Stimulated activated CD4-positive, alpha-beta T cell treated with anti-CD3 and anti-CD28 coated beads, Interleukin-1b, Interleukin-23, amount 100 ng/mL, for 48 hours (primary cell): ENCODE measurements at places on chromosomes 5 and 9.

DNA sequence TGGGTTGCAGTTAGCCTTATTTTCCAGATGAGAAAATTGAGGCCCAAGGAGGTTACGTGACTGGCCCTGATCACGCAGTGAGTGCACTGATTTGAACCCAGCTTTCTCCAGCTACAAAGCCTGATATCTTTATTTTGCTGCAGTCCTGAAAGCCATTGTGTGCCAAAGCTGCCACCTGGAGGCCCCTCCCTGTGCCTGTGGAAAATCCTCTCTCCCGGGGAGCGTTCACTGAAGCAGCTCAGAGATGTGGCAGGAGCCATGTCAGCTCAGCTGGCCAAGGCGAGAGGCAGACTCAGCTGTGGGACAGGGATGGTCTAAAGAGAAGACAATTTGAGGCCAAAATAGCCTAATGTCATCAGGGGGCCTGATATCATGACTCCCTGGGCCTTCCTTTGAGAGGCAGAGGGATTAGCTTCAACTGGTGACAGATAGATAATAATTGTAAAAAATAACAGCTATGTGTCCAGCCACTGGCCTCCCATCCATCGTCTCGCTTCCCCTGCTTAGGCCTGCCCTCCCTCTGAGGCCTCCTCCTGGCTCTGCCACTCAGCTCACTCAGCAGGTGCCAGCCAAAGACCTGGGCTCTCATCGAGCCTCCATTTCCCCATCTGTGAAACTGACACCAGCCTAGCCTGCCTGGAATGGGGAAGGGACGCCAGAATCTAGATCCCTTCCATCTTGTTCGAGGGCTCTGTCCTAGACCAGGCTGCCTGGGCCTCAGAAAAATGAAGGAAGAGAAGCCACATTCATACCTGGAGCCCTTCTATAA, 74.3 kb upstream of the GGTA1 start:
- DNase-seq, result no peak

DNA sequence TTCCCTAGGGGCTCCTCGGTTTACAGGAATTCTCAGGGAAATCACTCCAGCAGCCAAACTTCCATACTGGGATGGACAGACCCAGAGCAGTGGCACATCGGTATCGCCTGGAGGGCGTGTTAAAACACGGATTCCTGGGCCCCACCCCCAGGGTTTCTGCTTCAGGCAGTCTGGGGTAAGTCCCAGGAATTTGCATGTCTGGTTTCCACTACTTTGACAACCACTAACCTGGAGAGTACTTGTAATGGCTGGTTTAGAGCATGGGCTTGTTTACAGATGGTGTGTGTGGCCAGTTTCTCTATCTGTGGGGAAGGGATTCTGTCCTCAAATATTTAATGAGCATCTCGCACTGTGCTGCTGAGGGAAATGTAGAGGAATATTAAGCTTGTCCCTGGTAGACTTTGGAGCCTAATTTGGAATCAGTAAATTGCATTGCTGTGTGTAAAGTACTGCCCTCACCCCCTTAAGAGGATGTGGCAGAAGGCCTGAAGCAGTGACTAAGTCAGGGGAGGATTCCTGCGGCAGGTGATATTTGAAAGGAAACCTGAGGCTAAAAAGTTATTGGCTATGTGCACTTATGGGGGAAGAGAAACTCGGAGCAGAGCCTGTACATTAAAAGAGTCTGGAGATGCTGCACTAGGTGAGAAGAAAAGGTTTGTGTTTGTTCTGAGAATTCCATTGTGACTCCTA, 18.6 kb upstream of the TJP2 start:
- DNase-seq, result no peak

DNA sequence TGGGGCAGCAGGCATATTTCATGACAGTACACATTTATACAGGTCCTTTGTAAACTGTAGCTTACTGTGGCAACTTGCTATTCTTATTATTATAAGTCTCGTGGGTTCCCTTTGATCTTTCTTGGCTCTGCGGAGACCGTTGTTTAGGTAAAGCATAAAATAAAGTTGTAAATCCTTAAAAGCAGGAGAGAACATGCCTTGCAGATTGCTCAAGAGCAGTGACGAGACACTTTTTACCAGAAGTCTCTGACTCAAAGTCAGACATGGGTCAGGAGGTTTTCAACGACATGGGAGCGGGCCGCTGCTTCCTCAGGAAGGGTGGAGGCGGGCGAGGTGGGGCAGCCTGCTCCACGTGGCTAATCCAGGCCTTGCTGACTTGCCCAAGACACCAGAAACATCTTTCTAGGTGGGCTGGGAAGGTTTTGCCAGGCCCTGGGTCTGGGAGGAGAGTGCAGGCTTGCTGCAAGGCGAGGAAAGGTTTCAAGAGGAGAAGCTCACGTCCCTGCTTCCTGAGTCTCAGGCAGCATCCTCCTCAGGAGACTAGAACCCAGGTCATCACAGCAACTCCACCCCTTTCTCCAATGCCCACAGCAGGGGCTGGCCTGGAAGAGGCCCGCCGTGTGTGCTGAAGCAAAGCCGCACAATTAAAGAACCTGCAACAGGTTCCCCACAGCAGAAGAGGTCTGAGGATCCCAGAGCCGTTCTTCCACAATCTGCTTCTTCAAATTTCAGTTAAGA, 6.5 kb downstream of the TBC1D2 start:
- peak; percentile 17 for DNase-seq

DNA sequence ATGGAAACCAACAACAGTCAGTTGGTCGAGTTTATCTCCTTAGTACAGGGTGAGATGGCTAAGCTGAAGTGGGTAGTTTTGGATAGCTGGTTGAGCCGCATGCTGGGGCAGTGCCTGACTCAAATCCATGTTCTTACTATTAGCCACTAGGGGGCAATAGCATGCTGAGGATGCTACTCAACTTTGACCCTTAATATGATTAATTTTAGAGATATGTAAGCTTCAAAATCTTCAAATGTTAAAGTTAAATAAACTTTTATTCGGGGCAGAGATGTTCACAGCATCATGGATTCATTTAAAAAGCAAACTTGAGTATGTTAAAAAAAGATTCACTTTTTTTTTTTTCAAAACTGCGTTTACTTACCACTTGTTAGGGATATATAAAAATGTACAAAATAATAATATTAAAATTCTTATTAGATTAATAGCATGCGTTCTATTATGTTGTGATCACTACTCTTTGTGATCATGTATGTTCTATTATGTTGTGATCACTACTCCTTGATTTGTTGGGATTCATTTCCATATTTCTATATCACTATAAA, 57.0 kb downstream of the C9orf153 start:
- DNase-seq, result peak; percentile 7

- peak; percentile 9 for DNase-seq
Measured at GRCh38 chr9:96884443-96884842, 30.1 kb upstream of the ZNF782 start.

DNA sequence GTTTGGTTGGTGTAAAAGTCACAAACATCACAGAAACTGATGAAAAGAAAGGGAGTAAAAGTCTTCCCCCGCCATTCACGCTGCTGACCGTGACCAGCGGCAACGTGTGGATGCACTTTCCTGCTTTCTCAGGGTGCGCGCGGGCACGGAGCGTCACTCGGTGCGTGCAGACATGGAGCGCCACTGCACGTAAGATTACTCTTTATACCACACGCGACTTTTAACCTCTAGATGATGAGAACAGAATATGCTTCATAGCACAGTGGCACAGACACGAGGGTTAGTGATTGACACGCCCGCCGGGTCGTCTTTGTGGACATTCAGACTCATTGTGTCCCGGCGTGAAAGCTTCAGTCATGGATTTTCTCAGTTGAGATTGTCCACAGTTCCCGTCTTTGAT, 15.7 kb downstream of the CEP72 start:
- DNase-seq, result no peak
